ENCODE measurements at places on chromosomes 7 and 10.

- H3K27me3 ChIP-seq = no peaks in the 10 kb centered on the region
- H3K4me3 ChIP-seq = no peak overlapping the region
- H3K4me1 ChIP-seq = no peaks in the 10 kb centered on the region
- no peak overlapping the region for H3K27ac ChIP-seq
- DNase-seq = no peak
Observed at GRCh38 chr7:910441-910861, 34.1 kb downstream of the GET4 start.

DNA sequence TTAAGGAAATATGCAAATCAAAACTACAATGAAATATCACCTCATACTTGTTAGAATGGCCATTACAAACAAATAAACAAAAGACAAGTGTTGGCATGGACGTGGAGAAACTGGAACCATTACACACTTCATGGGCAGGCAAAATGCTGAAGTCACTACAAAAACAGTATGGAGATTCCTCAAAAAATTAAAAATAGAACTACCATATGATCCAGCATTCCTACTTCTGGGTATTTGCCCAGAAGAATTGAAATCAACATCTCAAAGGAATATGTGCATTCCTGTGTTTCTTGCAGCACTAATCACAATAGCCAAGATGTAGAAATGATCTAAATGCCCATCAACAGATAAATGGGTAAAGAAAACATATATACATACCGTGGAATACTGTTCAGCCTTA is 83.6 kb downstream of the NRCAM start:
- peaks cover 4% of the 10 kb centered on the region for H3K27me3 ChIP-seq
- H3K27ac ChIP-seq = no peak overlapping the region
- no peaks in the 10 kb centered on the region for H3K36me3 ChIP-seq
- DNase-seq = no peak
- no peak overlapping the region for H3K4me3 ChIP-seq
- H3K4me1 ChIP-seq = no peaks in the 10 kb centered on the region

GRCh38 chr7:100612730-100613390 is 520 bp downstream of the MOSPD3 start:
- H3K4me3 ChIP-seq = peak overlapping the region; percentile 84
- no peak for DNase-seq
- H3K27me3 ChIP-seq = no peaks in the 10 kb centered on the region
- H3K27ac ChIP-seq = peak overlapping the region; percentile 96

DNA sequence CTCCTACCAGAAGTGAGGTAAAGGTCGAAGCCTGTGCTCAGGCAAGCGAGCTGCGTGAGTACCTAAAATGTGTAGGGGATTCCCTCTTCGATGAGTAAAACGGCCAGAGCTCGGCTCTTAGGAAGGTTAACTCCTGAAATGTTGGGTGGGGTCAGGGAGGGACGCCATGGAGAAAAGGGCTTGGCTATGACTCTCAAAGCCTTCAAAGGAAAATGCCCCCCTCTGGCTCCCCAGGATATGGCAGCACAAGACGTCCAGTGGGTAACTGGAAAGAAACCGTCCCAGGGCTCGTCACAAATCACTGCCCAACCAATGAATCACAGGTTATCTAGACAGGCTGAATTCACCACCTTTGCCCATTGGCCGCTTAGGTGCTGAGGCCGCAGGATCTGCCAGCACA is 58.0 kb downstream of the CALML3 start:
- no peaks in the 10 kb centered on the region for H3K27me3 ChIP-seq
- no peaks in the 10 kb centered on the region for H3K36me3 ChIP-seq
- no peak overlapping the region for H3K27ac ChIP-seq
- peaks cover 8% of the 10 kb centered on the region for H3K4me1 ChIP-seq
- H3K4me3 ChIP-seq = no peak overlapping the region

GRCh38 chr10:78211561-78212051 is 177.9 kb downstream of the RPS24 start:
- H3K27ac ChIP-seq = no peak overlapping the region
- no peaks in the 10 kb centered on the region for H3K27me3 ChIP-seq
- no peak overlapping the region for H3K4me3 ChIP-seq
- H3K4me1 ChIP-seq = no peaks in the 10 kb centered on the region
- no peaks in the 10 kb centered on the region for H3K36me3 ChIP-seq
- no peak for DNase-seq

DNA sequence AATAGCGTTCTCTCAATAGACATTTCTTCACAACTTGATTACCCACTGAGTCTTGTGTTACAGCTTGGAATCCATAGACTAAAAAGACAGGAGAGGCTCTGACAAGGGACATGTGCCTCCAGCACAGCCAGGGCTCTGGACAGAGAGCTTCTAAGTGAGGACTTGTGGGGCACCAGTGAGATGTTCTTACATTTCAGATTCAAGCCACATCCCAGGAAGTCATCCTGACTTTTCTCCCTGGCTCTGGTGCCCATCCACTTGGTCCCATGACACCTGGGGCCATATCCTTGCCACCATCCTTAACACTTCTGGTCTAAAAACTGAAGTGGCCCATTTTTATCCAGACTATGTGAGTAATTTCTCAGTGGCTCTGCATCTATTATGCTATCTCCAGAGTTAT is 440.1 kb downstream of the TCERG1L start:
- no peaks in the 10 kb centered on the region for H3K27me3 ChIP-seq
- H3K4me1 ChIP-seq = no peaks in the 10 kb centered on the region
- no peak overlapping the region for H3K27ac ChIP-seq

DNA sequence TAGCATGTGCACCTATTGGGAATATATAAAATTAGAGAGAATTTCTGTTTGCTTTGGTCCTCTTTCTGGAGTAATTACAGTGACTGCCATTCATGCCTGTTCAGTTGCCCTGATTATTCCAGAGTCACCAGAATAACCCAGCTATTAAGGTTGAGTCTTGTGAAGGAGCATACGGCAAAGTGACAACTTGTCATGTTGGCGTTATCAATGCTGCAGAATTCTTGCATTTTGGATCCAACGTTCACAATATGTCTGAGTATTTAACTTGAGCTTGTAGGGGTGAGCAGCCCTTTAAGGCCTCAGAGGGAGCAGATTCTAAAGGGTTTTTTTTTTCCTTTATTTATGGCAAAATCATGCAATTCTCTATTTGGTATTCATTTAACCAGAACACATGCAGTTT is 419.4 kb upstream of the MGMT start:
- peaks cover 4% of the 10 kb centered on the region for H3K27me3 ChIP-seq
- H3K4me1 ChIP-seq = no peaks in the 10 kb centered on the region
- H3K4me3 ChIP-seq = no peak overlapping the region
- no peak overlapping the region for H3K27ac ChIP-seq
- no peak for DNase-seq
- H3K36me3 ChIP-seq = no peaks in the 10 kb centered on the region

GRCh38 chr10:13340626-13341376 is 7.3 kb downstream of the SEPHS1 start:
- peaks cover 14% of the 10 kb centered on the region for H3K4me1 ChIP-seq
- H3K36me3 ChIP-seq = peaks cover 27% of the 10 kb centered on the region
- H3K27me3 ChIP-seq = no peaks in the 10 kb centered on the region
- H3K4me3 ChIP-seq = no peak overlapping the region
- no peak for DNase-seq
- no peak overlapping the region for H3K27ac ChIP-seq

DNA sequence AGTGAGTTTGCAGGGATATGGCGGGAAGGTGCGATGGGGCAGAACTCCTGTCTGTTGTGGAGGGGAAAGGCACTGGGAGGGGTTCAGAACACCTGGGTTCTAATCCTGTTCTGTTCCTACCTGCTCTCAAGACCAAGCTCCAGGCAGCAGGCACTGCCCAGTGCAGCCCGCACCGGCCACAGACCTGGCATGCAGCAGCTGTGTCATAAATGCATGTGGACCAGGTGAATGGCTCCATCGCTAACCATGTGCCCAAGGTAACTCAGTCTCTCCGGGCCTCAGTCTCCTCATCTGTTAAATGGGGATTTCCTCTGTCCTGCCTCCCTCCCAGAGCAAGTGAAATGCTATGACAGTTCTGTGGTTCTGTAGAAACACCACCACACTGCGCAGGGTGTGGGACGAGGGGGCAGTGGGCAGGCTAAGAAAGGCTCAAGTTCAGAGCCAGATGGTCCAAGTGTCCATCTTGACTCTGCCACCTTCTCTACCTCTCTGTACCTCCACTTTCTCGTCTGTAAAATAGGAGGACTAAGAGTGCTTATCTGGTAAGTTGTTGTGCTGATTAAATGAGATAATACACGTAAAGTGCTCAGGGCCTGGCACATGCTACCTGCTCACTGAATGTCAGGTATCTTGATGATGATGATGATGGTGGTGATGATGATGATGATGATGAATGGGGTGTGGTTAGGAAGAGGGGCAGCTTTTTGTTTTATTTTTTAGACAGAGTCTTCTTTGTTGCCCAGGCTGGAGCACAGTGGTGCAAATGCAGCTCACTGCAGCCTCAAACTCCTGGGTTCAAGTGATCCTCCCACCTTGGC is 22.9 kb downstream of the ATP6V1F start:
- peak; percentile 3 for DNase-seq
- peaks cover 1% of the 10 kb centered on the region for H3K27me3 ChIP-seq
- no peaks in the 10 kb centered on the region for H3K4me1 ChIP-seq
- H3K4me3 ChIP-seq = no peak overlapping the region
- no peaks in the 10 kb centered on the region for H3K36me3 ChIP-seq

DNA sequence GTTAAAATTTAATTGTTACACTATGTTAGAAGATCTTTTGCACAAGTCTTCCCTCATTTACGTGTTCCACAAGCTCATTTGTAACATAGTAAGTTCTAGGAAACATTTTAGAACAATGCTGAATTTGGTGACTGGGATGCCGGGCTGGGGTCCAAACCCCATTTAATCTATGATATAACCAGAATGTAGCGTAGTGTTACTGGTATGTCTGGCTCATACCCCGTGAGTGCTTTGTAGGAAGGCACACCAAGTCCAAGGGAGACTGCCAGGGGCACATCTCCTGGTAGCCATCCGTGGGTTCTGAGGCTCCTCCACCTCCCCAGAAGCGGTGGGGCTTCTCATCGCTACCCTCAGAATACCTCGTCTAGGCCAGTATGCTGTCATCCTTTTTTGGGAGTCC is 21.3 kb upstream of the TMEM236 start:
- no peak overlapping the region for H3K4me3 ChIP-seq
- peaks cover 4% of the 10 kb centered on the region for H3K4me1 ChIP-seq
- DNase-seq = no peak
- H3K27ac ChIP-seq = no peak overlapping the region

- H3K36me3 ChIP-seq = no peaks in the 10 kb centered on the region
- no peaks in the 10 kb centered on the region for H3K4me1 ChIP-seq
- H3K4me3 ChIP-seq = no peak overlapping the region
- H3K27me3 ChIP-seq = no peaks in the 10 kb centered on the region
- DNase-seq = no peak
- H3K27ac ChIP-seq = peak overlapping the region; percentile 37
Observed at GRCh38 chr10:44576702-44577191, 191.8 kb upstream of the CXCL12 start.

GRCh38 chr7:108048422-108048821 is 45.5 kb upstream of the LAMB1 start:
- H3K36me3 ChIP-seq = no peaks in the 10 kb centered on the region
- H3K4me3 ChIP-seq = no peak overlapping the region
- H3K27ac ChIP-seq = no peak overlapping the region
- H3K4me1 ChIP-seq = peaks cover 4% of the 10 kb centered on the region
- DNase-seq = no peak
- H3K27me3 ChIP-seq = no peaks in the 10 kb centered on the region

DNA sequence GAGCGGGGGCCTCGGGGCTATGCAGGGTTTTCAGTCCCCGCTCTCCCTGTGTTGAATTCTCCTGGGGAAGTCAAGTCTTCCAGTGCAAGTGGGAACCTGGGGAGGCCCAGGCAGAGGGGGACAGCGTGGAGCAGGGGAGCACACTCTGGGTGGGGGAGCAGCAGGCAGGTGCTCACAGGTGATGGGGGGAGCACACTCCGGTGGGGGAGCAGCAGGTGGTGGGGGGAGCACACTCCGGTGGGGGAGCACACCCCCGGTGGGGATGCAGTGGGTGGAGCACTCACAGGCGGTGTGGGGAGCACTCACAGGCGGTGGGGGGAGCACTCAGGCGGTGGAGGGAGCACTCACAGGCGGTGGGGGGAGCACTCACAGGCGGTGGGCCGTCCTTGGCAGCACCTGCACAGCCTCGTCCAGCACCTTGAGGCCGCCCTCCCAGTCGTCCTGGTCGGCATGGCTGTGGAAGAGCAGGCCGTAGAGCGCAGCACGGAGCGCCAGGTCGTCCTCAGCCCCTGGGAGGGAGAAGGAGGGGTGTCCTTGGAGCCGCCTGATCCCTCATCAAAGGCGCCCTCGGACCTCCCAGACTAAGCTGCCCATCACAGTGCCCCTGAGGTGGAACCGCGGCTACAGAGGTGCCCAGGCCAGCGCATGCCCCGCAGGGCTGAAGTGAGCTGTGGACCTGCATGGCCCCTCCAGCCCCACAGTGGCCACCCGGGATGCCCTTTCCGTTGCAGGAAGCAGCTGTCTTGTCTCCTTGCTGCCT is 56.7 kb downstream of the CFAP46 start:
- H3K27me3 ChIP-seq = peaks cover 10% of the 10 kb centered on the region
- peak; percentile 37 for DNase-seq
- no peak overlapping the region for H3K27ac ChIP-seq

- DNase-seq = peak; percentile 72
- no peaks in the 10 kb centered on the region for H3K36me3 ChIP-seq
- peaks cover 20% of the 10 kb centered on the region for H3K4me1 ChIP-seq
- H3K4me3 ChIP-seq = no peak overlapping the region
- no peaks in the 10 kb centered on the region for H3K27me3 ChIP-seq
- no peak overlapping the region for H3K27ac ChIP-seq
Observed at GRCh38 chr7:51224811-51225595, 91.6 kb downstream of the COBL start.

- peaks cover 6% of the 10 kb centered on the region for H3K4me1 ChIP-seq
- no peak for DNase-seq
- no peak overlapping the region for H3K27ac ChIP-seq
- no peak overlapping the region for H3K4me3 ChIP-seq
- H3K36me3 ChIP-seq = peaks cover 38% of the 10 kb centered on the region
Observed at GRCh38 chr7:55515569-55516279, 56.6 kb downstream of the VOPP1 start.

DNA sequence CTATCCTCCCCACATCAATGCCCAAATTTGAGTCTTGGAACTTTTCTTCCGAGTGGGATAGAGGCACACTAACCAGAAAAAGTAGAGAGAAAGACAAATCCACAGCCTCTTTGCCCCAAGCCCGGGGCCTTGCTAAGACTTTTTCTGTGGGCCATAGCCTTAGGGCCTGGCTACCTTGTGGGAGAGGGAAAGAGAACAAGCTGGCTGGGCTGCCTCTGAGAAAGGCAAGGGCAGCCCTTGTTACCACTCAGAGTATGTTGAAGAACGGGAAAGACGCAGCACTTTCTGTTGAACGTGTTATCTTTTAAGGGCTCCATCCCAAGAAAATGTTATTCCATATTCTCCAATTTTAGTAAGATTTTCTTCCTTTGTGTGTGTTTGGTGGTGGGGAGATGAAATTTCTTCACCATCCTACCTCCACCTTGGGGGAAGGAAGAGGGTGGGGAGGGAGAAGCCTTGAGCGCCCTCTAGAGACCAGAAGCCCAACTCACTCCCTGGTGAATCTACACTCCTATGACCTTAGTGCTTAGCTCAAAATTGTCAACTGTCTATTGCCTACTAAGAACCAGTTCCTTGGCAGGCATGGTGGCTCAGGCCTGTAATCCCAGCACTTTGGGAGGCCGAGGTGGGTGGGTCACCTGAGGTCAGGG is 3.9 kb upstream of the NRF1 start:
- H3K27ac ChIP-seq = no peak overlapping the region
- no peak overlapping the region for H3K4me3 ChIP-seq
- H3K36me3 ChIP-seq = no peaks in the 10 kb centered on the region
- DNase-seq = no peak
- no peaks in the 10 kb centered on the region for H3K27me3 ChIP-seq

GRCh38 chr10:125064681-125065492 is 95.5 kb downstream of the CTBP2 start:
- H3K27me3 ChIP-seq = no peaks in the 10 kb centered on the region
- H3K4me1 ChIP-seq = peaks cover 57% of the 10 kb centered on the region
- DNase-seq = no peak
- peaks cover 4% of the 10 kb centered on the region for H3K36me3 ChIP-seq
- H3K4me3 ChIP-seq = no peak overlapping the region
- H3K27ac ChIP-seq = peak overlapping the region; percentile 54
